ENCODE measurements at places on chromosomes 1 and 21. TPM values are rescaled to one million over a fixed set of nuclear protein-coding genes. Genes with fewer than 3 reads are reported as not detected.

SPRR2E gene
- total RNA-seq, result not detected

G0S2 gene
- 146 TPM for total RNA-seq

SLC44A5 gene
- not detected for total RNA-seq

TEDDM1 gene
- total RNA-seq, result not detected

AQP10 gene
- not detected for total RNA-seq

RNU1-4 gene
- under 0.01 TPM for total RNA-seq

BCAR3 gene
- 20.6 TPM for total RNA-seq

DNA sequence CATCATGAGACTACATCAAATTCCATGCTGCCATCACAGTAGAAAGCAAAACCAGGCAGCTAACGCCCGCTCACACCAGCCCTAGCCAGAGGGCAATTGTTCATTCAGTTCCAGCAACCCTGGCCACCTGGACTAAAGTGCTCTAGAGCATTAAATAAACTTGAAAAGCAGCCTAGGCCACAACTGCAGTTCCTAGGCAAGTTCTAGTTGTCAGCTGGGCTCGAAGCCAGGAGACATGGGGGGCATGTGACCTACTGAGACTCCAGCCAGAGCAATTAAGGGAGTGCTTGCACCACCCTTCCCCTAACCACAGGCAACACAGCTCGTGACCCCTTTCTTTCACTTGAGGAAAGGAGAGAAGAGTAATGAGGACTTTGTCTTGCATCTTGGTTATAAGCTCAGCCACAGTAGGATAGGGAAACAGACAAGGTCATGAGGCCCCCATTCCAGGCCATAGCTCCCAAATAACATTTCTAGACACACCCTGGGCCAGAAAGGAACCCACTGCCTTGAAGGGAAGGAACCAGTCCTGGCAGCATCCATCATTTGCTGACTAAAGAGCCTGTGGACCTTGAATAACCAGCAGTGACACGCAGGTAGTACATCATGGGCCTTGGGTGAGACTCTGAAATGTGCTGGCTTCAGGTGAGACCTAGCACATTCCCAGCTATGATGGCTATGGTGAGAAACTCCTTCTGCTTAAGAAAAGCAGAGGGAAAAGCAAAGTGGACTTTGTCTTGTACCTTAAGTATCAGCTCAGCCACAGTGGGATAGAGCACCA lies 77.0 kb downstream of the ZZZ3 start:
- peak; percentile 72 for DNase-seq

DNA sequence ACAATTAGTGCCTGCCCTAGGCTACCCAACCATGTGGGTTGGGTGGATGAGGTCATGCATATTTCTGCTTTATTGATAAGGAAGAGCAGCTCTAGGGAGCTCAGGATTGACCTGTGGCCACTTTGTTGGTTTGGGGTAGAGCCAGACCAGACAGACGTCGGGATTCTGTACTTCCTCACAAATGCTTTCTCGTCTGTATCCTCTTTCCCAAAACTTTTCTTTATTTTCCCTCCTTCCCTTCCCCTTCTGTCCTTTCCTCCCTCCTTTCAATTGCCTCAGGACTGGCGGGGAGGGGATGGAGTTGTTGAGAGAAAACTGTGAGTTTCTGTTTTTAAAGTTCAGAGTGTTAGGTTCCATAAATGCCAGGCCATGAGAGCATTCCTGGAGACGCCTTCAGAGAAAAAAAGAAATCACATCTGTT lies 68.0 kb downstream of the UCK2 start:
- peak; percentile 60 for DNase-seq

GRCh38 chr1:222042120-222042519 lies 300.2 kb upstream of the DUSP10 start:
- DNase-seq, result no peak

DNA sequence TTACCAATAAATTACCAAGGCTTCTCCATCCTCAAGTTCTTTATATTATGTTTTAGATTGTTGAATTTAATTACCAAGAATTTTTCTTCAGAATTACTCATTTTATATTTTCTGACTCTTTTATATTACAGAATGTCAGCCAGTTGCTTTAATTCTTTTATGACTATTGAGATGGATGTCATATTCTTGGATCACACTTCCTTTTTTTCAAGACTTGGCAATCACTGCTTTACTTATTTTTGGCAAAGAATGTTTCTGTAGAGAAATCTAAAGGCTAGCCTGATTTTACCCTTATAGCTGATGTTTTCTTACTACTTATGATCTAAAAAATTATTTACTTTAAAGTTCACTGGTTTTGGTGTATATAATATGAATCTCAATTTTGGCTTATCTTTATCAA lies 721.1 kb upstream of the TMPRSS15 start:
- DNase-seq, result no peak

GRCh38 chr1:208921259-208921658 lies 662.3 kb upstream of the CAMK1G start:
- DNase-seq, result no peak

DNA sequence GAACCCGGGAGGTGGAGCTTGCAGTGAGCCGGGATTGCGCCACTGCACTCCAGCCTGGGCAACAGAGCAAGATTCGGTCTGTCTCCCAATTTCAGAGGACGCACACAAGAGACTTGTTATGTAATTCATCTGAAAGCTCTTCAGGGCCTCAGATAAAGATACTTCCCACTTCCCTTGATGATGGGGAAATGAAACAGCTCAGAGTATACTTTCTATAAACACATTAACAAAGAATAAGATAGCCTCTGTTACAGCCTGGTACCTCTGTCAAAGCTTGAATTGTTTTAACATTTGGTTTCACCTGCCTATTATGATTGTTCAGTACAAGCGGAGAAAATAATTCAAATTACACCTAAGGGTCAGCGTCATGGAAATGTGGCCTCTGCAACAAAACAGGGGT lies 622.9 kb upstream of the ADGRL4 start:
- no peak for DNase-seq

DNA sequence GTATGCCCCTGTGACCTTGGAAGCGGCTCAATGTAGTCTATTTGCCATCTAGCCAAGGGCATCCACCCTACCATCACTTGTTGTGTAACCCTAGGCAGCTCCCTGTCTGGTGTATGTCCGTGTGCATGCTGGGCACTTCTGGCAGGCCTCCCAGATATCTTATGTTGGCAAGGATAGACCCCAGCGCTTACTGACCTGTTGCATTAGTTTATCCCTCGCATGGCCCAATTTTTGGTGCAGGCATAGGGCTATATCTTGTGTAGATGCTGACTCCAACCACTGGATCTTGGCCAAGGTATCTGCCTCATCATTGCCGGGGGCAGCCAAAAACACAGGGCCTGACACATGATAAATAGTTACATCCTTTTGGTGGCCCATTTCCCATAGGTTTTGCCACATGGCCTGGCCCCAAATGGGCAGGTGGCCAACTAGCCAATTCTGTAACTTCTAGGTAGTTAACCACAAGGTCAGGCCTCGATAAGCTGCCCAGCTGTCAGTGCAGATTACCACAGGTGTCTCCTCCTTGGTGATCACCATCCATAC lies 14.0 kb upstream of the TBX19 start:
- peak; percentile 67 for DNase-seq

- peak; percentile 45 for DNase-seq
These were observed 134.9 kb upstream of the B3GALT2 start for GRCh38 chr1:193321242-193321840.

DNA sequence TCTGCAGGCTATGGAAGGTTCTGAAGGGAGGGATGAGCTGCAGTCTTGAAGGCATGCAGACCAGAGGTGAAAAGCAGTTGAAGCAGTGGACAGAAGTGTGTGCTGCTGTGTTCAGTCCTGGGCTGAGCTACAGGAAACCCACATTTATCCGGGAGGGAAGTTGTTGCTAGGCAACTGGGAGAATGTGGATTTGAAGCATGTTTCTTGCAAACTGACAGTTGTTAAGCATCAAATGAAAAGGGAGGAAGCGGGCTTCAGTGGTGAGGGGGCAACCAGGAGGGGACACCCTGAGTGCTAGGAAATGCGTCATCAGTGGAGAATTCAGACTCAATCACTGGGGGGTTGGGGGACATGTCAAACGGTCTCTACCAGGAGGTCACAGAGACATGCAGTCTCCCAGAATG lies 28.7 kb downstream of the ABCA4 start:
- DNase-seq, result no peak

- no peak for DNase-seq
These were observed 64.6 kb downstream of the WNT9A start for GRCh38 chr1:227883073-227883520.

GRCh38 chr1:230834292-230834691 lies 34.0 kb downstream of the C1orf198 start:
- DNase-seq, result no peak

GRCh38 chr1:172832006-172832725 lies 173.3 kb downstream of the FASLG start:
- no peak for DNase-seq

- DNase-seq, result no peak
These were observed 48.5 kb downstream of the CAPN2 start for GRCh38 chr1:223760833-223761232.

- DNase-seq, result no peak
These were observed 37.0 kb upstream of the PARP1 start for GRCh38 chr1:226444901-226445300.

DNA sequence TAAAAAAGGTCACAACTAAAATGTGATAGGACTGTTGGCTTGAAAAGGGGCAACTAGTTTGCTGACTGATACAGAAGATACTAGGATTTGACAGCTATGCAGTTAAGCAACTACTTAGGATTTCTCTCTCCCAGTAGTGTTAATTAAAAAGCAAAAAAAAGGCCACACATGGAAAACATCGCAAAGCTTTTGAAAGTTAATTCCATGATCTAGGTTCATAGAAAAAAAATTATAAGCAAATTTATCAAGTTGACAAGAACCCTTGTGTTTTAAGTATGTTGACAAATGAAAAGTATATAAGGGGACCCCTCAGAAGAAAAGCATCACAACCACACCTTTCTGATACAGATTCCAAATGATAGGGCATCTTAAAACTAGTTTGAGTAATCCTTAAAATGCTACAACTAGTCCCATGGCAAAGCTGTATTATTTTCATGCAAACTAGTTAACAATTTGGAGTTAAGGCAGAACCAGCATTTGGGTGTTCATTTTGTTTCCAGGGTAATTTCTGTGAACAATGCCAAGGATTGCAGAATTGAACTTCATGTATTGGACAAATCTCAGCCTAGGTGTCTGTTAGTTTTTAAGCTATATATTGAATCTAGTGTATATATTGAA lies 4.1 kb downstream of the PNRC2 start:
- no peak for DNase-seq

DNA sequence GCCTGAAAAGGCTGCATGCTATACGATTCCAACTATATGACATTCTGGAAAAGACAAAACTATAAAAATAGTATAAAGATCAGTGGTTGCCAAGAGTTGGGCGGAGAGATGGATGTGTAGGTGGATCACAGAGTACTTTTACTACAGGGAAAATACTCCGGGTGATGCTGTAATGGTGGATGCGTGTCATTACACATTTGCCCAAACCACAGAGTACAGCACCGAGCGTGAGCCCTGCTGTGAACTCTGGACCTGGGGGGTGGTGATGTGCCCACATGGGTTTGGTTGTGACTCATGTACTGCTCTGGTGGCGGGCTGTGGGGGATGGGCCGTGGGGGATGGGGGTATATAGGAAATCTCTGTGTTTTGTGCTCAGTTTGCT lies 162.7 kb upstream of the COL6A1 start:
- peak; percentile 60 for DNase-seq

DNA sequence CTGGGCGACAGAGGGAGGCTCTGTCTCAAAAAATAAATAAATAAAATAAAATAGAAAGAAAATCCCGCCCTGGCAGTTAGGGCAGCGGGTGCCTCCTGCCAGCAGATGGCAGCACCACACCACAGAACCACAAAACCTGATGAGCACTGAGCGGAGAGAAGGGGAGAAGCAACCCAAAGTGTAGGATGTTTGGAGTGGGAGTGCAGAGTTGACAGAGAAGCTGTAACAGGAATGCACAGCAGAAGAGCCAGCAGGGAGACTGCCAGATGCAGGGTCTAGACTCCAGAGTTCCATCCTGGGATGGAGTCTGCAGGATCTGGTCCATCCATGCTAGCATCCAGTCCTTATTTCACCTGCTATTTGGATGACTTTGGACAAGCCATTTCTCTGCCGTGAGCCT lies 29.7 kb upstream of the KIRREL1 start:
- DNase-seq, result peak; percentile 75

Data from fibroblast of the aortic adventitia (primary cell).